Right cardiac atrium (tissue), 5 donors: ENCODE measurements at places on chromosomes 1 and 21. TPM values are rescaled to one million over a fixed set of nuclear protein-coding genes. Genes with fewer than 3 reads are reported as not detected.

GRCh38 chr1:203028067-203028783, 1.9 kb downstream of the PPFIA4 start:
- DNase-seq: no peak

- no peak for DNase-seq
These were observed 37.2 kb downstream of the RIMS3 start for GRCh38 chr1:40627987-40628902.

DNA sequence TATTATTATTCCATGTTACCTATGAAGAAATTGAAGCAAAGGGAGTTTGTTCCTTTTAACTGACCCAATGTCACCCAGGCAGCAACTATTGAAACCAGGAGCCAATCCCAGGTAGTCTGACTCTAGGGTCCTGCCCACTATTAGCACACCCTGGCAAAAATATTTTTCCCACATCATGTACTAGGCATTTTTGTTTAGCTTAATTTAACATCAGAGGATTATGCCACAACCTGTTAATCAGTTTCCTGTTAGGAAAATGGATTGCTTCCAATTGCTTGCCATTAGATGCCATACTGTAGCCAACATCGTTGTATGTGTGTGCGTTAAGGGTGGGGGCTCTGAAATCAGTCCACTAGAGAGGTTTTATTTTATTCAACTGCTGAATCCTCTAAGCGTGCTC, 281.1 kb downstream of the DNM3 start:
- no peak for DNase-seq

Gene CHRM3
- 0.86 TPM for total RNA-seq

Gene LAMC1
- 130 TPM for total RNA-seq

DNA sequence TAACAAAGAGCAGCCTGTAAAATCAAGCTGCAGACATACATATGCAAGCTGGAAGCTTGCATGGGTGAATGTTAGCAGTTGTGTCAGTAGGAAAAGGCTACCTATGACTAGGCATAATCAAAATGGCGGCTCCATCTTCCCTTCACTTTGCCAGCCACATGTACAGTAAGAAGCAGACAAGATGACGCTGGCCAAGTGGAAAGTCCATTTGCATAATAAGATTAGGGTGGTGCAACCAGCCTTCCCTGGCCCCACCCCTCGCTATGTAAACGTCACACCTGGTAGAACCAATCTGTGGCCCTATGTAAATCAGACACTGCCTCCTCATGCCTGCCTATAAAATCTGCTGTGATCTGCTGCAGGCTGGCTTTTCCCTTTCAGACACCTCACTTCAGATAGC, 171.9 kb upstream of the USP25 start:
- DNase-seq: no peak

GRCh38 chr1:222991177-222991576, 151.9 kb downstream of the TLR5 start:
- no peak for DNase-seq

DNA sequence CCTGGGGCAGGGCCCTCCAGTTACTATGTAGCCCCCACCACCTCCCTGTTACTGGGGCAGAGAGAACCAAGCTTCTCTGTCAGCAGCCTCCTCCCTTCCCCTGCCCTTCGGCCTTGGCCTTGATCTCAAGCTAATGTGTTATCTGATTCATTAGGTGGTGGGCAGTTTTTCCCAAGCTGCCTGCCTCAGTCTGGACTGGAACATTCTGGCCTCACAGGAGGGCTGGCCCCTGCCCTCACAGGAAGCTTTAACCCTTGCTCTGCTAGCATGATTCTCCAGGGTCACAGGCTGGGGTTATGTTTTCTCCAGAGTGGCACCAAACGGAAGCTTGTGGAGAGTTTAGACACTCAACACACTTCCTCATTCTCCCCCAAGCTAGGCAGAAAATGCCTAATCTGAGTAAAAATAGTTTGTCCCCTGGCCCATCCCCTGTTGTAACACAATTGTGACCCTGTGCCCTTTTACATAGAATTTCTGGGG, 37.2 kb upstream of the SLC6A9 start:
- no peak for DNase-seq

Gene SYCP1
- total RNA-seq: not detected

Gene C1orf87
- total RNA-seq: not detected

- no peak for DNase-seq
These were observed 715.0 kb upstream of the ADAMTS5 start for GRCh38 chr21:27681841-27682240.

- no peak for DNase-seq
These were observed 37.0 kb downstream of the MIA3 start for GRCh38 chr1:222654849-222655248.

GRCh38 chr1:52192436-52192835, 50.5 kb downstream of the ZFYVE9 start:
- no peak for DNase-seq

- no peak for DNase-seq
These were observed 89.0 kb upstream of the HMCN1 start for GRCh38 chr1:185645162-185645640.

GRCh38 chr1:182227864-182228547, 163.6 kb downstream of the GLUL start:
- no peak for DNase-seq

DNA sequence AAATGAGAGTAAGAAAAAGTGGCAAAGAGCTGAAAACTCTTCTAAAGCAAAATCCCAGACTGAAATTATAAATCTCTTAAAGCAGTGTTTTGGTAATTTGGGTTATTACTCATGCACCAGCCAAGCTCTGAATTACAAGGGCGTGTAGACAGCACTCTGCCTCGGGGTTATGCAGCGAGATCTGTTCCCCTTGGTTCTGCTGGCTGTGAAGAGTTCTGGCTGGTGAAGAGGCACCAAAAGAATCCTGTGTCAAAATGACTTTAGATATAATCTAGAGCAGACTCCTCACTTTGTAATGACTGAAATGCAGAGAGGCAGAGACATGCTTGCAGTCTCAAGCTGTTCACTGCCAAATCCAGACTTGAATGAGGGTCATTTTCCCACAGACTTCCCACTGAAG, 461.8 kb upstream of the CXADR start:
- no peak for DNase-seq

- DNase-seq: no peak
These were observed 7.5 kb upstream of the PYCR2 start for GRCh38 chr1:225931270-225932136.

Gene S100B
- total RNA-seq: 7.1 TPM

- peak; percentile 53 for DNase-seq
These were observed 6.8 kb upstream of the AKR1A1 start for GRCh38 chr1:45543581-45544417.

- DNase-seq: no peak
These were observed 34.9 kb downstream of the CENPF start for GRCh38 chr1:214637722-214638458.

DNA sequence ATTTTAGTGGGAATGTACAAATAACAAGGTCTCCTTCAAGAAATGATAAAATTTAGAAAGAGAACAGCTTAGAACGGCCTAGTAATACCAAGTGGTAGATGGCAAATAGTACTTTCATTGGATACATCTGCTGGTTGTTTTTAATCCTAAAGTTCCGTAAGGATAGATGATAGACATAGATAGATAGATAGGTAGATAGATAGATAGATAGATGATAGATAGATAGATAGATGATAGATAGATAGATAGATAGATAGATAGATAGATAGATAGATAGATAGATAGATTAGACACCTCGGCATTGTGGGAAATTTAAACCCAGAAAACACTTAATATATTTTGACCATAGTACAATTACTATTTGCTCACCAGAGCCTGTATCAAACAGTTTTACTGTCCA, 288.5 kb downstream of the TPR start:
- no peak for DNase-seq

Gene TSPAN2
- 11.1 TPM for total RNA-seq

DNA sequence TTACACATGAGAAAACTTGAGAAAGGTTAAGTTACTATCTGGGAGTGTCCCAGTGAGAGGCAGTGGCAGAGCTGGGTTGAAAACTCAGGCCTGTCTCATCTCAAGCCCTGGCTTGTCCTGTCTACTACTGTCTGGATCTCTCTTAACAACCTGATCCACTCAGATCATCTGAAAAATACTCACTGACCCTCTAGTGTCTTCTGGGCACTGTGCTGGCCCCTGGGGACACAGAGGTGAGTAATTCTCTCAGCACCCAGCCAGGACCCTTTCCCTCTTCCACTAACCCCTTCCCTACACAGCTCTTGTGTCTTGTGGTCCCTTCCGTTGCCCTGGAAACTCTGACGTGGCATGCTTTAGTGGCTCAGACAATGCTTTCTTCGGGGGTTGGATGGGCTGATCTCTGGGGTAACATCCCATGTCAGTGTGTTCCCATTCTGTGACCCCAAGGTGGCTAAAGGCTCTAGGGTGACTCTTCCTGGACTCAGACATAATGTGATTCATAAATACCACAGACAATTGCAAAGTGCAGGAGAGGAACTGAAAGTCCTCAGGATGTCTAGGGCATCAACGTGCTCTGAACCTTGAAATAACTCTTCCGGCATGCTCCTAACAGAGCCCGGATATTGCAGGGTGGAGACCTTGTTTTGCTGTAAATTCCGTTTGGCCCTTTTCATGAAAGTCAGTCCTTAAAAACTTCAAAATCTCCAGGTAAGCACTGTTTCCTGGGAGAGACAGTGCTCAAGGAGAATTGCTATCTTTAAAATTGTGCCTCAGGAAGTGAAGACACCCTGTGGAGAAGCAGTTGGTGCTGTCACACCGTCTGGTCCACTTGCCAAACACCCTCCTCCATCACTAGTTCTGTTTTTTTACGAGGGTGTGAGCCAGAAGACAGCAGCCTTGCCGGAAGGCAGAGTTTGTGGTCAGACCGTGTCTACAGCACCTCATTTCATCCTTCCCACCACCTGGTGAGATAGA, 4.0 kb downstream of the SHISAL2A start:
- no peak for DNase-seq

GRCh38 chr1:25802915-25803314, 2.9 kb downstream of the SELENON start:
- no peak for DNase-seq

DNA sequence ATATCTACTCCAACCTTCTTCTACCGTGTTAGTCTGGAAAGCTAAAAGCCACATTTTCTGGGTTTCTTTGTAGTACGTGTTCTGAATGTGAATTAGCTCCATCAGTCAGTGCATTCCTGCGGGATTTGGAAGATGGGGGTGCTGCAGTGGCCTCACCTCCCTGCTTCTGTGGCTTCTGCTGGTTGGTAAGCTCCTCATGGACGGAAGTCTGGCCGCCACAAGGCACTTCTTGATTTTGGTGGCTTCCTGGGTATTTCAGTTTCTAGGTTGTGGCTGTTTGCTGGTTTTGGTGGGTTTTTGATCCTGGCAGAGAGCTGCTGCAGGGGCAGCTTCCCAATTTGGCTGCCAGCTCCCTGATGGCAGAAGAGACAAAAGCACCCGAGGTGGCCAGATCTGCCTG, 20.9 kb upstream of the TACSTD2 start:
- no peak for DNase-seq

DNA sequence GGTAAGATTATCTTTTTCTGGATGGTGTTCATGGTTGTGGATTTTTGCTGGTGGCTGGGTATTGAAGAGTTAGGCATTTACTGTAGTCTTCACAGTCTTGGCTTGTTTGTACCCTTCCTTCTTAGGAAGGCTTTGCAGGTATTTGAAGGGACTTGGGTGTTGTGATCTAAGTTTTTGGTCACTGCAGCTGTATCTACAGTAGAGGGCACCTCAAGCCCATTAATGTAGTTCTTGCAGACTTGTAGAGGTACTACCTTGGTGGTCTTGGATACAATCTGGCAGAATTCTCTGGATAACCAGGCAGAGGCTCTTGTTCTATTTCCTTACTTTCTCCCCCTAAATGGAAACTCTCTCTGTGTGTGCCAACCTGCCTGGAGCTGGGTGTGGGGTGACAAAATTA, 155.8 kb upstream of the BRINP3 start:
- no peak for DNase-seq

Gene TMEM269
- total RNA-seq: 0.06 TPM

Gene C1orf74
- 3.0 TPM for total RNA-seq

DNA sequence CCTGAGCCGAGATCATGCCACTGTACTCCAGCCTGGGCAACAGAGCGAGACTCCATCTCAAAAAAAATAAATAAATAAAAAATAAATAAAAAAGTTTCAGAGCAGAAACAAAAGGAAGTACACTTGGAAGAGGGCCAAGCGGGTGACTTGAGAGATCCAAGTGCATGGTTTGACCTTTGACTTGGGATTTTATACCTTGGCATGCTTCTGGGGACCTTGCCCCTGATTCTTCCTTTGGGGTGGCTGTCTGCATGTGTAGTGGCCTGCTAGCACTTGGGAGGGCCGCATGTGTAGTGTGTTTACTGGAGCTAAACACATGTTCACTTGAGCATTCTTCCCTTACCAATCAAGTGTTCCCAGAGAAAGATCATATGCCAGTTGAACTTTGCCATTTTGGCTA, 114.0 kb downstream of the DTL start:
- DNase-seq: no peak

Gene ELOA
- total RNA-seq: 23.9 TPM

DNA sequence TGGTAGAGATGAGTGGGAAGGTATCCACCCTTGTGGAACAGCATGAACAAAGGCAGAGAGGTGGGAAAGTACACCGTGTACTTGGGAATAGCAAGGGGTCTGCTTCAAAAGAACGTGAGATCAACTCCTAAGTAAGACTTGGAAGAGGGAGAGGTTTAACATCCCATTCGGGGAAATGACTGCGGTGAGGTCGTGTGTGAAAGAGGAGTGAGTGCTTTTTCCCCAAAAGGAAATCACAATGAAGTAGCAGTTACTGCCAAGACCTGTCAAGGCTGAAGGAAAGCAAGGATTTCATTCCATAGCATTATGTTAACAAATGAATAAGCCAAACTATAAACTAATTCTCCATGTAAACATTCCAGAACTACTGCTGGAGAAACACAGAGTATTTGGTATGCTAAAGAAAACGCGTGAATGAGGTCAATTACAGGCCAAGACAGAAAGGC, 20.0 kb upstream of the SYDE2 start:
- DNase-seq: no peak

GRCh38 chr1:217660353-217661062, 29.4 kb downstream of the SPATA17 start:
- DNase-seq: no peak

Gene KIF21B
- total RNA-seq: 0.83 TPM

- DNase-seq: no peak
These were observed 39.6 kb upstream of the ENAH start for GRCh38 chr1:225692517-225692879.

- no peak for DNase-seq
These were observed 109.5 kb upstream of the GRIK3 start for GRCh38 chr1:37143800-37144199.

Gene SPRR2A
- not detected for total RNA-seq

Gene TNFRSF9
- total RNA-seq: not detected
